ENCODE measurements at places on chromosomes 1 and 21.

GRCh38 chr1:61645476-61645875 lies 79.5 kb downstream of the TM2D1 start:
- no peak for DNase-seq

- DNase-seq: peak; percentile 67
These were observed 28.2 kb downstream of the ATP8B2 start for GRCh38 chr1:154353460-154353904.

- no peak for DNase-seq
These were observed 779.0 kb upstream of the ADGRL4 start for GRCh38 chr1:79785561-79785960.

GRCh38 chr21:25850126-25850842 lies 115.5 kb downstream of the GABPA start:
- peak; percentile 5 for DNase-seq

GRCh38 chr1:222252788-222253187 lies 295.1 kb downstream of the HHIPL2 start:
- no peak for DNase-seq

DNA sequence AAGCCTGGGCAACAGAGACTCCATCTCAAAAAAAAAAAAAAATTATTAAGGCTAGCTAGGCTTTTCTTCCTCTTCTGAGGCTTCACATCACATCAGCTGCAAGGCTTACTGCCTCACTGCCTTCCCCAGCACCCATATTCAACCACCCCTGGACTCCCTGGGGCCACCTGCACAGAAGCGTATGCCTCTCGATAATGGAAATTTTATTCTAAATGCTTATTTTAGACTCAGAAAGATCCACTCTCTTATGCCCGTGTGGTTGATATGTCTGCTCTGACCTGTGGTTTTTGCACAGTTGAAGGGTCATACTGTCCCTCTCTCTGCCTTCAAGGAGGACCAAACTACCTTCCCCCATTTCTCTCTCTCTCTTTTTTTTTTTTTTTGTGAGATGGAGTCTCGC lies 1.5 kb upstream of the FCRLA start:
- DNase-seq: no peak

GRCh38 chr1:21308847-21309652 lies 18.8 kb upstream of the ECE1 start:
- DNase-seq: no peak

GRCh38 chr1:46473991-46474390 lies 15.6 kb upstream of the DMBX1 start:
- no peak for DNase-seq

GRCh38 chr1:90509225-90510048 lies 207.7 kb downstream of the BARHL2 start:
- DNase-seq: peak; percentile 2

DNA sequence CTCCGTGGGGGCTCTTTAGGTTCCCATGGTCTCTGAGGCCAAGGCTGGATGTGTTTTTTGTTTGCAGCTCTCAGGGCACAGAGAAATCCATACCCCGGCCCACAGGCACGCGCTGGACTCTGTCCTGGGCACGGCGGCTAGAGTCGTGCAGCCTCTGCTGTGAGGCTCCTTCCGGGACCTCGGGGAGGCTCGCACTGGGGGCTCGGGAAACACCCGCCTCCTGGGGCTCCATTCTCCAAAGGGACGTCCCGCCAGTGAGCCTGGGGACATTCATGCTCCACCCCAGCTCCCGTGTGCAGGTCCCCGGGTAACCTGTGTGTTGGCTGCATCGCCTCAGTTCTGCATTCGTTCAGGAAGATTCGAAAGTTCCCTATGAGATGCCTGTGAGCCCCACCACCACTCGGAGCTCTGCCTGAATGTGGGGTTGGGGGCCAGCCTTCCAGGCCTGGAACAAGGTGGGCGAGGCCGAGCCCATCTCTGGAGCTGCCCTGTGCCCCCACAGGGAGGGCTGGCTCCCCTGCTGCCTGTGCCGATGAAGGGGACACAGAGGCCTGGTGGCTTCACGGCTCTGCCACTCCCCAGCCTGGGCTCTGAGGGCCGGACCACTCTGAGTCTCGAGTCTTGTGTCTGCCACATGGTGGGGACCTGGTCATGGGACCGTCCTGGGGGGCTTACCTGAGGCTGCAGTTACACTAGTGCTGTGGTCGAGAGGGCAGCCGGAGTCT lies 182.0 kb upstream of the ARHGEF16 start:
- no peak for DNase-seq

DNA sequence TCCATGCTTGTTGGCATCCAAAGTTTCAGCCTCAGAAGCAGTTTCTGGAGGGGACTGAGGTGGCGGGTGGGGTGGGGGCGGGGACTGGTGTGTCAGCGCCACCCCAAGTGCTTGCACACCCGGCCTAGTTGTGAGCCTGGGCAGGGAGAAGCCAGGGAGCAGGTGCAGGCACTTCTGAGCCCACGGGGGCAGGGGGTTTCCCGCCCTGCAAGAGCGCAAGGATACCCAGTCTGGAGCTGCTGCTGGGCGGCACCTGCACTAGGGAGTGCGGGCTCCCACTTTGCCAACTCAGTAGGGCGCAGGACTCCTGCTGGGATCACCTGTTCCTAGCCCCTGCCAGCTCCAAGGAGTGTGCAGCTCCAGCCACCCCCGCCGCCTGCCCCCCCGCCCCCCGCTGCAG lies 33.5 kb downstream of the MAGI3 start:
- DNase-seq: no peak

GRCh38 chr1:54791880-54792522 lies 9.1 kb downstream of the TTC22 start:
- DNase-seq: peak; percentile 67

GRCh38 chr1:153058154-153058553 lies 842 bp upstream of the SPRR2A start:
- DNase-seq: peak; percentile 13

- DNase-seq: no peak
These were observed 26.3 kb downstream of the SLC37A1 start for GRCh38 chr21:42539931-42540343.

- no peak for DNase-seq
These were observed 162.6 kb downstream of the PIK3R3 start for GRCh38 chr1:45969866-45970265.

GRCh38 chr1:85062425-85063026 lies 14.2 kb upstream of the MCOLN3 start:
- no peak for DNase-seq

DNA sequence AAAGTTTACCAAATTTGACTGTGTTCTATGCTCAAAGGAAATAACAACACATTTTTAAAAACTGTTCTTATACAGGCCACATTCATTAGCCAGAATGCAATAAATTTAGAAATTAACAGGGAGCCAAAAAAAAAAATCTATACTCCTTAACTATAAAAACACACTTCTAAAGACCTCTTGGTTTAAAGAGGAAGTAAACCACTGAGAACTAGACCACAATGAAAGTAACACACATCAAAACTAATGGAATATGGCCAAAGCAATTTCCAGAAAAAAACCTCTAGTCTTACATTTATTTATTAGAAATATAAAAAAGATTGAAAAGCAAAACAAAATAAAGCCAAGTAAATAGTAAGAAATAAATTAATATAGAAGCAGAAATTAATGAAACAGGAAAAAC lies 48.9 kb upstream of the GADD45A start:
- peak; percentile 65 for DNase-seq

GRCh38 chr1:167726008-167726407 lies 4.2 kb downstream of the MPZL1 start:
- DNase-seq: no peak

- no peak for DNase-seq
These were observed 43.5 kb upstream of the NRDC start for GRCh38 chr1:51922040-51922439.

GRCh38 chr1:172699111-172699510 lies 40.2 kb downstream of the FASLG start:
- peak; percentile 95 for DNase-seq

- no peak for DNase-seq
These were observed 30.3 kb downstream of the SPATA17 start for GRCh38 chr1:217661407-217661806.

DNA sequence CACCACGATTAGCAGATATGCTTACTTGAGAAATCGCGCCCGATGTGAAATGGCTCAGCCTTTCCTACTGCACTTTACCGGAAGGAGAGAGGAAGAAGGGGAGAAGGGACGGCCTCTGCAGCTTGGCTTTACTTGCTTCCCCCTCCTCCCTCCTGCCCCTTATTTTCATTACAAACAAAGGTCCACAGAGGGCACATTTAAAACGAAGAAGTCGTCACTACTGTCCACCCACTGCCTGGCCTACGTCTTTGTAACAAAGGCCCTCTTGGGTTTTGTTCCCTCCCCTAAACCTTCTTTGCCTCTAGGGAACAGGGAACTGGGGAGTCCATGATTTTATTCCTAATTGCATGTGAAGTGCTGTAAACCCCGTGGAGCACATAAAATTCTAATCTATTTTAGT lies 308.5 kb downstream of the LMX1A start:
- no peak for DNase-seq

- DNase-seq: no peak
These were observed 19.4 kb downstream of the RHBG start for GRCh38 chr1:156388174-156389137.

DNA sequence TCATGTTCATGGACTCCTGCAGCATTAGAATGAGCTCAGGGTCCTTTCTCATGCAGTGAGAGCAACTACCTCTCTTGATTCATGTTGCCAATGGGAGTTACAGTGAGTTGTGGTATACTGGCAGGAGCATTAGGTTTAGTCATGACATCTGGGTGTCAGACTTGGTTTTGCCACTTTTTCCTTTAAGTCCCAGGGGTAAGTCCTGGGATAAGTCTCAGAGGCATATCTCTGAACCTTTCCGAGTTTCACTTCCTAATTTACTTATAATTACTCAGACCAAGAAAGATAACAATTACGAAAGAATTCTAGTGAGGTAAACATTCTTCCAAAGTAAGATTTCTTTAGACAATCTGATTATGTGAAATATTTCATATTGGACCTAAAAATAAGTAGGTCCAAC lies 606.0 kb downstream of the SMYD3 start:
- no peak for DNase-seq

DNA sequence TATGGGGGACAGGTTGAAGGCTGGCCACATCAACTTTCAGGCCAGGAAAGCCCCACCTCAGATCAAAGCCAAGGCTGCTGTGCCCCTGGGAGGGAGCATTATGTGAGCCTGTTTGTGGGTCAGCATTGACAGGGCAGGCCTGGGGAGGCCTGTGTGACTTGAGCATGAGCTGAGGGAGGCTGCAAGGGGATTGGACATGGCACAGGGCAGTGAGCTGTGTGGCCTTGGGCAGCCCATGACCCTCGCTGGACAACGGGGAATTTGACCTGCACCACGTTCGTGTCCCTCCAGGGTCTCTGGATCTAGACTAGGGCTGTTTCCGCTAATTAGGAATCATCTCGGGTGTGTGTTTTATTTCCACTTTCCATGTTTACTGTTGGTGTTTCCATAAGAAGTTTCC lies 17.5 kb upstream of the LEFTY1 start:
- DNase-seq: no peak

DNA sequence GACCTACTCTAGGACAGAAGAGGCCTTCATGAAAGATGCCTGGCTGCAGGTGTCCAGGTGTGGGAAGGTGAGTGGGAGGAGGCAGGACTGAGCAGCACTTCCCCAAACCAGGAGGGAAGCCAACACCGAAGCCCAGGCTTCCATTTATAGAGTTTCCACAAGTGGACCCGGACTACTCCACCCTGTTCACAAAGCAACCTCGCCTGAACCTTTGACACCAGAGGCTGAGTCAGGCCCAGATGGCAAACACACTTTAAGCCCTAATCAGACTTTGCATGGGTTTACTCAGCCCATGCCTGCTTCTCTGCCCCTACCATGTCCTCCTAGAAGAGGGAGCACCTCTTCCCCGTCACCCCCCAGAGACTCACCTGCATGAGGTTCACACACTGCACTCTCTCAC lies 14.0 kb downstream of the PRR9 start:
- DNase-seq: no peak

- no peak for DNase-seq
These were observed 15.3 kb upstream of the TGFBR3 start for GRCh38 chr1:91901231-91901630.

DNA sequence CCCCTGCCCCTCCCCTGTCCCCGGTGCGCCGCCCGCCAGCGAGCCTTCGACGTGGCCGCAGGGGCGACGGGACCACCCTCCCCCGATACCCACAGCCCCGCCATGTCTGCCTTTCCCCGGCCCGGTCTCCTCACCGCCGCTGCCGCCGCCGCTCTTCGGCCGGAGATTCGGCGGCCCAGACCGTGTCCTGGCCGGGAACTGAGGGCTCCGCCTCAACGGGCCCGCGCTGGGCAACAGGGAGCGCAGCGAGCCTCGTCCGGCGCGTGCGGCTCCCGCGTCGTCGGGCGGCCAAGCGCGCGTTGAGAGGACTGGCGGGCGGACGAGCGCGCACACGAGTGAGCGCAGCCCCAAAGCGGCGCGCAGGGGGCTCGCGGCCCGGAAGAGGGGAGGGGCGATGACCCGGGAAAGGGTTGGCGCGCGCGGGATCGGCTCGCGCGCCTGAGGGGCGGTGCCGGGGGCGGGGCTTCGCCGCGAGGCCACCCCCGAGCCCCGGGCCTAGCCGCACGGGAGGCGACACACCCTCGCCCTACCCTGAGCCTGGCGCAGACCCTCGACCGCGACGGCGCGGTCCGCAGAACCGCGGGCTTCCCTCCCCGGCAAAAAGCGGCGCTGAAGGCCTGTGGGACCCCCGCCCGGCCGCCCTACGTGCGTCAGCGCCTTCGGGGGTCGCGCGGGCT lies at the start of gene BTG3:
BTG3 (minus strand) TSS at position 337 of the 677 bp plus-strand sequence. CDS start 3,757 bp downstream, outside the sequence.
- DNase-seq: peak; percentile 50

DNA sequence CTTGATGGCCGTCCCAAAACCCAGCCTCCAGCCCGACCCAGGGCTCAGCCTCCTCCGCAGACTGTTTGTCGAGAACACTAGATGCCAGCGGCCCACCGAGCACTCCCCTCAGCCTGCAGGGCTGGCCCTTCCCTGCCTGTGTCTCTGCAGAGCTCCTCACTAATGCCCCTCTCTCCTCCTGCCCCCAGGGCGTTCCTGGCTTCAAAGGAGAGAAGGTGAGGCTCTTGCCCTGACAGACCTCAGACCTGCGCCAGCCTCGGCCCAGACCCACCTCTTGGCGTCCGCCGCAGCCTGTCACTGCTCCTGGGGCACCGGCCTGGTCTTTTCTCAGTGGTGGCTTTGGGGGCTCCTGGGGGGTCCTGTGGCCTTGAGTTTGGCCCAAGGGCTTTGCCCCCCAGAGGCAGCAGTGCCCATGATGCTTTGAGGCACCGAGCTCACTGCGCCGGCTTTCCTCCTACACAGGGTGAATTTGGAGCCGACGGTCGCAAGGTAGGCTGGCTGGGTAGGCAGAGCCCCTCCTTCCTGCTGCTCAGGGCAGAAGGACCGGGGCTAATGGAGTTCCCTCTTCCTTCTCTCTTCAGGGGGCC lies 18.4 kb downstream of the COL6A2 start:
- DNase-seq: no peak

All from Kasumi-1 (cell line).